ENCODE measurements at places on chromosomes 1 and 21.

DNA sequence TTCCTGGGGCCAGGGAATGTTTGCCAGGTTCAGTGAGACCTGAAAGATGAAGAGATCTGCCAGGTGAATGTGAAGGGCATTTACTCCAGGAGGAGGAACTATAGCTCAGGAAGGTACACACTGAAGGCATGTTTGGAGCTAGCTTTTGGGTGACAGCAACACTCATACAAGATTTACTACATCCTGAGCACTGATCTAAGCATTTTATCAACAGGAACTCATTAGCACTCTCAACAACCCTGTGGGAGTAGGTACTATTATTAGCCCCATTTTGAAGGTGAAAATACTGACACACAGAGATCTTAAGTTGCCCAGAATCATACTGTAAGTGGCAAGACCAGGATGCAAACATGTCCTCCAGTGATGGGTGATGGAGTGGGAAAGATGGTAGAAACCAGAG lies 6.7 kb downstream of the GADD45A start:
- DNase-seq: no peak

GRCh38 chr21:37381883-37382585 lies 15.5 kb downstream of the DYRK1A start:
- DNase-seq: no peak

DNA sequence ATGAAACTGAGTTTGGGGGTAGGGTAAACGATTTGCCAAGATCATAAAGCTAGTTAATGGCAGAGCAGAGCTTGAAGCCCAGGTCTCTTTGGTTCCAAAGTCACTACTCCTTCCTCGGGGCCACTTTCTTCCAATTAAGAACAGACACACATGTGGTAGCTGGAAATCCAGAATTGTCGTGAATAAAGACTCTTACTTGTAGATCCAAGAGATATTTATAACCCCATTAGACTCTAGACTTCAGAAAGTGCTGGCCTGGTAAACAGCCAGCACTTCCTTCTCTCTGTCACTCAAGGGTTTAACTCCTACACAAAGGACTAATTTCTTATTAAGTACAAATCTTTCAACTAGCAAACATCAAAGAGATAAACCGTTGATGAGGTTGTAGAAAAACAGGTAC lies 2.7 kb downstream of the FAM163A start:
- DNase-seq: no peak

DNA sequence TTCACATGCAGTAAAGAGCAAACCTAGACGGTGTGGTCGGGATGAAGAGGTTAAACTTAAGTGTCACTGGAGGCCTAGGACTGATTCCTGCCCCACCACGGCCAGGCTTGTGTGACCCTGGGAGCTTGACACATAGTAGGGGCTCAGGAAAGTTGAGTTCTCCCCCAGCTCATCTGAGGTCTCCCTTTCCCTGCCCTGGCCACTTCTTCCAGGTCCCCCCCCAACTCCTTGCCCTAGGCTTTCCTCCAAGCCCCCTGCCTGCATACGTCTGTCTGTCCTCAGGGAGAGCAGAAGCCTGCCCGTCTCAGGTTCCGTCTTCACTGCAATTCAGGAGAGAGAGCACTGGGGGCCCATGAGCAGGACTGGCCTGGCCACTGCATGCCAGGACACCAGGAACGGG lies 225.8 kb downstream of the PTPRU start:
- no peak for DNase-seq

DNA sequence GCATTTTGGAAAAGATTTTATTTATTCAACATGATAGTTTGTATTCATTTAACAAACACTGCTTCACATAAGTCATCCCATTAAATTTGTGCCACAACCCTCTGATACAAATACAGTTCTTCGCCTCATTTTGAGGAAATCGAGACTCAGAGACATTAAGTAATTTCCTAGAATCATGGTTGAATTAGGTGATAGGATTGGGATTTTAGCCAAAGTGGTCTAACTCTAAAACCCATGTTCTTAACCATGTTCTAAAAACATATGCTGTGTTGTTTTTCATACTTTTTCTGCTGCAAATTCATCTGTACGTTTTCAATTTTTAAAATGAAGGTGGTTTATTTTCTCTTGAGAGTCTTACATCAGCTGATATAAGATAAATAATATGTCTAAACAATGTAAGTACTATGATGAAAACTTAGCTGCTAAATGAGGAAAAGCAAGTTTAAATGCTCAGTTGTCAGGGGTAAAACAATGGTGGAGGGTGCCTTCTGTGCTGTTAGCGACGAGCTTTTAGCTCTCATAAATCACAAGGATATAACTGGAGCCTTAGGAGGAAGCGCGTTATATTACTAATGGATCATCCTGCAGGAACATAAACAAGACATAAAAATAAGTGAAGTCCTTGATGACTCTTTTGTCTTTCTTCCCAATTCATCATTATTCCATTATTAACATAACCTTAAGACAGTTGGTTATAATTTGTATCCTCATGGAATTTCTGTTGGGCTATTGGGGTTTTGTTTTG lies 97.7 kb downstream of the CACHD1 start:
- DNase-seq: no peak

DNA sequence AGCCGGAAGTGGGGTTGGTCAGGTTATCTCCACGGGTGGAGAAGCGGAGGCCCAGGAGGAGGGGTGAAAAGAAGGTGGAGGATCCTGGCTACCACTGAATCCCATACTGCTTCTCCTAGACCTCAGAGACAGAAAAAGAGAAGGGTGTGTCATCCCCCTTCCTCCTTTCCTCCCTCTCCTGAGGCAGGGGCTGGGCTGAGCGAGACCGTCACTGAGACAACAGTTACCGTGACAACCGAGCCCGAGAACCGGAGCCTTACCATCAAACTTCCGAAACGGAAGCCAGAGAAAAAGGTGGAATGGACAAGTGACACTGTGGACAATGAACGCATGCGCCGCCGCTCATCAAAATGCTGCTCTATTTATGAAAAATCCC lies 42.1 kb upstream of the NBPF3 start:
- DNase-seq: no peak

DNA sequence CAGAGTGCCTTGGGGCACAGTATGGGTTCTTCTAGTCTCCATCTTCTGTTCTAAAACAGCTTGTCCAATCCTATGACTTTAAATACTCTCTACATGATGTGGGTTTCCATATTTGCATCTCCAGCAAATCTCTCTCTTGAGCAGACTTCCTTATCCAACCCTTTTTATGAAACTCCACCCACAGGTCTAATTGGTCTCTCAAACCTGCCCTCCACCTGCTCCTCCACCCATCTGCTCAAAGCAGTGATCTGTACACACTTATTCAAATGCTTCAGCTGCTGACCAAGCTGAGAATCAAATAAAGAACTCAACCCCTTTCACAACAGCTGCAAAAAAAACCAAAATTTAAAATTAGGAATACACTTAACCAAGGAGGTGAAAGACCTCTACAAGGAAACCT lies 11.5 kb downstream of the MCOLN2 start:
- DNase-seq: no peak

GRCh38 chr1:66350001-66350547 lies 183.9 kb upstream of the SGIP1 start:
- DNase-seq: peak; percentile 22

- no peak for DNase-seq
Measured at GRCh38 chr21:43210454-43211071, 41.8 kb downstream of the CRYAA start.

DNA sequence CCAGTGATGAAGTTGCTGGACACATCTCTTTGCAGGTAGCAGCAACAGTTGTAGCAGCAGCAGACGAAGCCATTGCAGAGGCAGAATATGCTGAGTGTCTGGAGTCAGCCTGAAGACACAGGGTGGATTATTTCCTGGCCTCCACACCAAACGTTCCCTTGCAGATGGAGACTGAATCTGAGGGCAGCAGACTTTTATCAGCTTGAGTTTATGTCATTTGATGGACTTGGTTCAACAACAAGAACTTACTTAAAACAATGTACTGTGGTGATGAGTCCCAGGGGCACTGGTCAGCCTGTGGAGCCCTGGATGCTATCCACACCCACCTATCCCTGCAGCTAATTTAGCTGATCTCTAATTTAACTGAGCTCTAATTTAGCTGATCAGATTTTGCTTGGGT lies 17.1 kb upstream of the MPZL1 start:
- no peak for DNase-seq

DNA sequence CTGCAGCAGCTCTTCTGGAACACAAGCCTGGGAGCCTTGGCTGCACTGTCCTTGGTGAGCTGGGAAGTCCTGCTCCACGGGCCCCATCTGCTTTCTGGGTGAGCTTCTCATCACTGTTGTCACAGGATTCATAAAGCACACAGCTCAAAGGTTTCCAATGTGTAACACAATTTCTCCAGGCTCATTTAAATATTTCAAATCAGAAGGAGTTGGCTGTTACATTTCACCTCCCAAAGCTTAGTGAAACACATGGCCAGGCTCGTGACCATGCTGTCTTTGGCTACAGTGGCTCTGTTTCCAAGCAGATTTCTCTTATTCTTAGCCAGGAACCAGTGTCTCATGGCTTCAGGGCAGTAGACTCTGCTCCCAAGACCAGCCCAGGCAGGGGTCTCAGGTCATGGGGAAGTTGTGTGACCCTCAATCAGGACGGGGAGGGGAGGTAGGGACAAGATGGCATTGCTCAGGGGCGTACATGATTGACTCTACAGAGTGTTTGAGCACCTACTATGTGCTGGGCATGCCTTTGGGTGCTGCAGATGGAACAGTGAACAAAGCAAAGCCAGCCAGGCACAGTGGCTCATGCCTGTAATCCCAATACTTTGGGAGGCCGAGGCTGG lies 353.0 kb downstream of the NPHP4 start:
- DNase-seq: no peak

DNA sequence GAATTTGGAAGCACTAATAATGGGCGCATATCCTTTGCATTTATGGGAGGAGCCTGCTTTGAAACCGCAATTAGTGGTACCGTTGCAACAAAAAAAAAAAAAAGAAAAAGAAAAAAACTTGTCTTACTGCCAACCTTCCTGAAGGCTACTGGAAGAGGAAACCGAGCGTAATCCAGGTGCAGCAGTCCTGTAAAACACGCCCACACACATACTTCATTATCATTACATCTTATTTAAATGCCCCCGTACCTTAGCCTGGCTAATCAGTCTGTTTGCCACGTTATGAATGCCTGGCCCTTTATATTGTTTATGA lies 686 bp upstream of the ZNF281 start:
- DNase-seq: no peak

- DNase-seq: no peak
Measured at GRCh38 chr1:203335503-203335902, 15.4 kb downstream of the FMOD start.

GRCh38 chr1:92563457-92564216 lies 76.9 kb upstream of the GFI1 start:
- DNase-seq: no peak

DNA sequence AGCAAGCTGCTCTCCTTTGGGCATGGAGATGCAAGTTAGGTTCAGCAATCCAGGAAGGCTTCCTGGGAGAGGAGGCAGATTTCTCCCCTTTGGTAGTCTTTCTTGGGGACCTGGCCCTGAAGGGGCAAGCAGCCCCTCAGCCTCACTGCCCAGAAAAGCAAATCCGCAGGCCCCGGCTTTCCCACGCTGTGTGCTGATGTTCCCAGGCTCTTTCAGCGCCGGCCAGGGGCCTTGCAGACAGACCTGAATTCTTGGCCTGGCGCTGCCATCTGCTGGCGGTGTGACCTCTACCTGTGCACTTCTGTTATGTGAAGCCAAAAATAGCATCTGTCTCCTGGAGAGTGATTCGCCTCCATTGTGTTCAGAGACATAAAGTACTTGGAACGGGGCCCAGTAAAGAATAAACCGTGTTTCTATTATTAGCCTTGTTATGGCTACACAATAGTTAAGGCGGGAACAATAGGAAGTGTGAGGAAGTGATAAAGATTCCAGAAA lies 64.8 kb downstream of the ALPL start:
- DNase-seq: no peak

DNA sequence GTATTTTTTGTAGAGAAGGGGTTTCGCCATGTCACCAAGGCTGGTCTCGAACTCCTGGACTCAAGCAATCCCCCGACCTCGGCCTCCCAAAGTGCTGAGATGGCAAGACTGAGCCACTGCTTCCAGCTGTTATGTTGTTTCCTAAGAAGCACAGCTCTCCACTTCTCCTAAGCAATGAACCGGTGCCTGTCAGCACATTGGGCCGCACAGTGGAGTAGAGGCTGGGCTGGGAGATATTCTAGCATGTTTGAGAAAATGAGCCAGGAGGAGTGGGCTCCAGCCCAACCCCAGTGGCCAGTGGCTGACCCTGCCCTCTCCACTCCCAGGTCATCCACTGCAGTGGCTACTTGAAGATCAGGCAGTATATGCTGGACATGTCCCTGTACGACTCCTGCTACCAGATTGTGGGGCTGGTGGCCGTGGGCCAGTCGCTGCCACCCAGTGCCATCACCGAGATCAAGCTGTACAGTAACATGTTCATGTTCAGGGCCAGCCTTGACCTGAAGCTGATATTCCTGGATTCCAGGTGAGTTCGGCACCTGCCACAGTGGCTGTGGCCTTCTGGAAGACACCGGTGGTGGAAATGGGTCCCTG lies 27.0 kb downstream of the SIM2 start:
- DNase-seq: no peak

GRCh38 chr1:97925151-97925550 lies 4.3 kb upstream of the DPYD start:
- no peak for DNase-seq

GRCh38 chr1:104648269-104648691 lies 898.6 kb downstream of the AMY1C start:
- no peak for DNase-seq

Data from anterior cingulate cortex (tissue), 58 donors.